CD4-positive, alpha-beta memory T cell (primary cell): ENCODE measurements at places on chromosomes 3 and 15. TPM values are rescaled to one million over a fixed set of nuclear protein-coding genes. Genes with fewer than 3 reads are reported as not detected.

GRCh38 chr3:47337656-47338055 is 43.2 kb upstream of the PTPN23 start:
- no peak overlapping the region for H3K27ac ChIP-seq
- DNase-seq, result no peak
- no peaks in the 10 kb centered on the region for H3K4me1 ChIP-seq
- H3K27me3 ChIP-seq, result no peaks in the 10 kb centered on the region

DNA sequence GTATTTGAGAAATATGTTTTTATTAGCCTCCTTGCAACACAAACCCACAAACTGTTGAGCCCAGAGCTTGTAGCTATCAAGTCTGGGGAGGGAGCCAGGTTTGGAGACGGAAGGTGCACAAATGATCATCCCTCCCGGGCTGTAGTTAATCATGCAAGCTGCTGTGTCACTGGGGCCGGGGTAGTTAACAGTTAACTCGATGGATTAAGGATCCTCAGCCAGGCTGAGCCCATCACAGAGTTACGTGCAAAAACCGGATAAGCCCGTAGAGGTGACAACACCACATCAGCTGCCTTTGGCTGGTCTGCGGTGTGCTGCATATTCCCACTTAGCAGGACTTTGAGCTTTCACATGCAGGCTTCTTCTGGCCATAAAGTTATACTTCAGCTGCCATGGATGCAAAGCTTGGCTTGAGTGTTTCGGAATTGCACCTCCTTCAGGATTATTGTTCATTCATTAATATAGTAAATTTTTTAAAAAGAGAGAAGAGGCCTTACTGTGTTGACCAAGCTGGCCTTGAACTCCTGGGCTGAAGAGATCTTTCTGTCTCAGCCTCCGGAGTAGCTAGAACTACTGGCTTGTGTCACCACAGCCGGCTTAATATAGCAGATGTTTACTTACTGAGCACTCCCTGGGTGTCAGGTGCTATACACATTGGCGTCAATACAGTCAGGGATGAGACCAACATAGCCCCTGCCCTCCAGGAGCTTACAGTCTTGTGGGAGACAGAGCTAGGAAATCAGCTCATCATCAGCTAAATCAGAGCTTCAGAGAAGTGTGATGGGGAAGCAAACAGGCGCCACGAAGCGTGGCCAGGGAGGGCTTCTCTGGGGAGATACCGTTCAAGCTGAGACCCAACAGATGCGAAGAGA is 226.8 kb upstream of the BHLHE40 start:
- no peak for DNase-seq
- H3K4me3 ChIP-seq, result no peak overlapping the region
- no peaks in the 10 kb centered on the region for H3K36me3 ChIP-seq
- H3K27me3 ChIP-seq, result no peaks in the 10 kb centered on the region
- no peak overlapping the region for H3K27ac ChIP-seq

GRCh38 chr15:41656188-41656587 is 4.0 kb upstream of the MGA start:
- DNase-seq, result no peak
- no peak overlapping the region for H3K4me3 ChIP-seq
- H3K36me3 ChIP-seq, result no peaks in the 10 kb centered on the region
- H3K27me3 ChIP-seq, result no peaks in the 10 kb centered on the region

The TMEM108 gene
- total RNA-seq, result not detected

The CYP1A2 gene
- not detected for total RNA-seq

The ANKRD63 gene
- not detected for total RNA-seq
